ENCODE measurements at places on chromosomes 12 and 14.

GRCh38 chr12:54404061-54405004 lies 14.7 kb downstream of the ITGA5 start:
- DNase-seq: no peak

GRCh38 chr12:106740818-106741217 lies 33.7 kb upstream of the RIC8B start:
- no peak for DNase-seq

GRCh38 chr12:108147279-108147678 lies 18.2 kb downstream of the WSCD2 start:
- no peak for DNase-seq

- no peak for DNase-seq
These were observed 264.0 kb upstream of the HMGA2 start for GRCh38 chr12:65560286-65560685.

- no peak for DNase-seq
These were observed 4.6 kb downstream of the IFI27 start for GRCh38 chr14:94115058-94115591.

DNA sequence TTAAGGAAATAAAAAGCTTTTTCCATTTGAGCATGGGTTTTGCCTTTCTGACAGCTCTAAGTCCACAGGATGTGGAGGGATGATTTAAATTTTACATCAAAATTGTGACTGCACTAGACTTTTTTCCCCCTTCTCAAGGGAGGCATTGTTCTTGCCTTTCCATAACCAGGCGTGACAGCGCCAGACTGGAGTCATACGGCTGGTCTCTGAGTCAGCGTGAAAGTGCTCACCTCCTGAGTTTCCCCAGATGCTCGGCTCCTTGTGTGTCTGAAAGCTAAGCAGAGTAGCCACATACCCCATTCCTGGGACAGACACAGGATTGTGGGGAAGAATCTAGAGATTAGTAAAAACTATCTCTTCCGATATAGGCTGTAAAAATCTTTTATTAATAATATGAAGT lies 43.1 kb downstream of the SOX5 start:
- DNase-seq: no peak
